ENCODE measurements at places on chromosomes 4 and X.
A peak's percentile ranks its signal among the peaks of the same experiment; 100 is the strongest.

- no peak for DNase-seq
These were observed 1210.6 kb downstream of the C4orf33 start for GRCh38 chr4:130306566-130306965.

DNA sequence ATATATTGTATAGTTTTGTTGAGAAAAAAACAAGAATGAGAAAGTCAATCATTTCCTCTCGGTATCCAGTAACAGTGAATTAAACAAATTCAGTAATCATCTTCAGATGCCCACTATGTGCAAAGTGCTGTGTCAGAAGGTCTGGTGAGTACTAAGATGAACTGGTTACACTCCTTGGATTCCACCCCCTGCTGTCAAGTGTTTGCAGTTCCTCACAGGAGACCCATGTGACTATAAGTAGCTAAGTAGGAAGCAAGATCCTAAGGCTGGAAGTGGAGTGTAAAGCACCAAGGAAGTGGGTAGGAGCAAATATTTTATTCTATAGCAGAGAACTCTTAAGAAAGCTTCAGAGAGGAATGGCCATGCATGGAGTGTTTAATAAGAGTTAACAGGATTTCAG is 73.6 kb downstream of the SNX25 start:
- no peak for DNase-seq

DNA sequence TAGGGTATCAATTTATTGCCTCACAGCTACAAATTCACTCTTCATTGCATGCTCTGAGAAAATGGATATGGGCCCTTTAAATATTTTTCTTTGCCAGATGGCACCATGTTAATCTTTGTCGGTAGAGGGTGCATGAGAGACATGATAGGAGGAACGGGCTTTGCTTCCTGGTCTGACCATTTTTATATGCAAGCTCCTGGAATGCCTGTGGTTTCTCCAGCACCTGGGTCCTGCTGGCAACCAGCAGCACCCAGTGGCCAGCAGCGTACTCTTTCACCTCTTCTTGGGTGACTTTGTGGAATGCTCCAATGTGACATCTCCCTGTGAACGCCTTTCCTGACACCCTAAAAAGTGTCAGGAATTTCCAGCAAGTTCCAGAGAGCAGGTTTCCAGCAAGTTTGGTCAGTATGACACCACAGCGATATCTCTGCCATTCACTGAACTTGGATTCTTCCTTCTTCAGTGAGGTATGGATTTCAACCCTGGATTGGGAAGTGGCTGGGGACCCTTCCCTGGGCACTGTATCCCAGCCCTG is 140.3 kb upstream of the PGRMC2 start:
- peak; percentile 8 for DNase-seq

- no peak for DNase-seq
These were observed 194.0 kb downstream of the PDGFRA start for GRCh38 chr4:54423066-54423465.

DNA sequence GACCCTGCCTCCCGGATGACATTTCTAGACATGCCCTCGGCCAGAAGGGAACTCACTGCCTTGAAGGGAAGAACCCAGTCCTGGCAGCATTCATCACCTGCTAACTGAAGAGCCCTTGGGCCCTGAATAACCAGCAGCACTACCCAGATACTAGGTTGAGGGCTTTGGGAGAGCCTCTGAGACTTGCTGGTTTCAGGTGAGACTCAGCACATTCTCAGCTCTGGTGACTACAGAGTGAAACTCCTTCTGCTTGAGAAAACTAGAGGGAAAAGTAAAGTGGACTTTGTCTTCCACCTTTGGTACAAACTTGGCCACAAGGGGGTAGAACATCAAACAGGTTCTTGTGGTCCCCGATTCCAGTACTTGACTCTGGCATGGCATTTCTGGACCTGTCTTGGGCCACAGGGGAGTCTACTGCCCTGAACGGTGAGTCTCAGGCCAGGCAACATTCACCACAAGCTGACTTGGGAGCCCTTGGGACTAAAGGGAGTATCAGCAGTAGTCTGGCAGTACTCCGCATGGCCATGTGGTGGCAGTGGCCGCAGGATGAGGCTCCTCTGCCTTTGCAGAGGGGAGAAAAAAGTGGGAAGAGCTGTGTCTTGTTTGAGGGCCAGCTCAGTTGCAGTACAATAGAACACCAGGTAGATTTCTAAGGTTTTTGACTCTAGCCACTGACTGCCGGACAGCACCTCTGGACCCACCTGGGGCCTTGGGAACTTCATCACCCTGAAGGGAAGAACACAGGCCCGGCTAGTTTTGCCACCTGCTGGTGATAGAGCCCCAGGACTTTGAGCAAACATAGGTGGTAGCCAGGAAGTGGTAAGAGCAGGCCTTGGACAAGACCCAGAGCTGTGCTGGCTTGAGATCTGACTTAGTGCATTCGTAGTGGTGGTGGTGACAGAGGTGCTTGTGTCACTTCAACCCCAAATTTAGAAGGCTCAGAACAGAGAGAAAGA is 414.8 kb downstream of the OPHN1 start:
- no peak for DNase-seq

DNA sequence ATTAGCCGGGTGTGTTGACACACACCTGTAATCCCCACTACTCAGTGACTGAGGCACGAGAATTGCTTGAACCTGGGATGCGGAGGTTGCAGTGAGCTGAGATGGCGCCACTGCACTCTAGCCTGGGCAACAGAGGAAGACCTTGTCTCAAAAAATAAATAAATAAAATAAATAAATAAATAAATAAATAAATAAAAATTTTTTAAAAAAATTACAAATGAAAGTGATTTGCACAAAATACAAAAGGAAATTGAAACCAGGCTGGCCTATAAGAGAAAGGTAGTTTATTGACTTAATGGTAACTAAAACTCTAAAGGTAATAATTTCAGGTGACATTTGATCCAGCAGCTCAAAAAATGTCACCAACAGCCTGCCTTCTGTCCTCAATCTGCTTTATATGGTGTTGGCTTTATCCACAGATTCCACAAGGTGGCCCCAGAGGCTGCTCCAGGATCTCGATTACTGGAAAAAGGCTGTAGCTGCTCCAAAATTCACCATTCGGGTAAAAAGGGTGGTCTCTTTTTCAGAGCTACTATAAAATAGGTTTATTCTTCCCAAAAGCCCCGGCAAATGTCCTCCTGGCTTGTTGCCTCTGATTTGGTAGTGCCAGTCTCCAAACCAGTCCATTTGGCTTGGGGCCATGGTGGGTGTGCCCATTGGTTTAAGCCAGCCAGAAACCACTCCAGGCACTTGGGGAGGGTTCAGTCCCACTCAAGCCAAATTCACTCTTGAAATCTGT is 61.4 kb upstream of the TRIM2 start:
- DNase-seq = peak; percentile 49

GRCh38 chr4:81571105-81571504 is 99.4 kb upstream of the RASGEF1B start:
- DNase-seq = no peak

- DNase-seq = no peak
These were observed 133.3 kb downstream of the GATB start for GRCh38 chr4:151627491-151627890.

GRCh38 chr4:15031993-15032675 is 29.9 kb downstream of the CPEB2 start:
- DNase-seq = no peak

DNA sequence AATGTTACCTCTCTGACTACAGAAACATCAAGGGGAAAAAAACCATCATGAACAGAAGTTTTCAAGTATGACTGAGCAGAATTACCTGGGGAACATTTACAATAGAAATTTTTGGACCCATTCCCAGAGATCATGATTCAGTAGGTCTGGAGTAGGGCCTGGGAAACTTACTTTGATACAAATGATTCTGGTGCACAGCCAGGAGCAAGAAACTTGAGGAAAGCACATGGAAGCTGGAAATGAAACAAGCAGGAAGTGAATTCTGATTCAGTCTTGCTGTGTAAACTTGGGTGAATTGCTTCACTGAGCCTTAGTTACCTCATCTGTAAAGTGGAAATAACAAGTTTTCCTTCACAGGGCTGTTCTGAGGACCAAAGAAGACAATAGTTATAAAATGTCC is 192.5 kb upstream of the TAPT1 start:
- DNase-seq = no peak

GRCh38 chr4:3762753-3763549 is 3.2 kb upstream of the ADRA2C start:
- DNase-seq = no peak

- no peak for DNase-seq
These were observed 1.2 kb downstream of the HMGB3 start for GRCh38 chrX:150984169-150984824.

- no peak for DNase-seq
These were observed 32.8 kb downstream of the CLCN4 start for GRCh38 chrX:10189317-10190268.

DNA sequence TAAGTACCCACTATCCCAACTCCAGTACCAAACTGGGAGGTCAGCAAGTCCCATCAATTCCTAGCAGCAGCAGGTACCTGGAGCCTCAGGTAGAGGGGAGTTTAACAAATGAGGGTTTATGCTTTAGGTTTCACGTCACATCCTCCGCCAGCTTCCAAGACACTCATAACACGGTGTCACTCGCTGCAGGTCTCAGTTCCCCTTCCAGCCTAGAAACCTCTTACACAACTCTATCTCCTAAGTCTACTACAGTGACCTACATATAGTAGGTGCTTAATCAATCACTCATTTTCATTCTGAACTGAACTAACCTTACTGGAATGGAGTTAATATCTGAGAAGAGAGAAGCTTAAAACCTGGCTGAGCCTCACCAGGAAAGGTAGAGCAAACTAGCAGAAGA is 96.0 kb downstream of the EFHC2 start:
- DNase-seq = no peak

- DNase-seq = peak; percentile 62
These were observed 22.4 kb downstream of the FAM53A start for GRCh38 chr4:1661695-1662094.

GRCh38 chr4:40150932-40151331 is 45.9 kb upstream of the RHOH start:
- DNase-seq = no peak

DNA sequence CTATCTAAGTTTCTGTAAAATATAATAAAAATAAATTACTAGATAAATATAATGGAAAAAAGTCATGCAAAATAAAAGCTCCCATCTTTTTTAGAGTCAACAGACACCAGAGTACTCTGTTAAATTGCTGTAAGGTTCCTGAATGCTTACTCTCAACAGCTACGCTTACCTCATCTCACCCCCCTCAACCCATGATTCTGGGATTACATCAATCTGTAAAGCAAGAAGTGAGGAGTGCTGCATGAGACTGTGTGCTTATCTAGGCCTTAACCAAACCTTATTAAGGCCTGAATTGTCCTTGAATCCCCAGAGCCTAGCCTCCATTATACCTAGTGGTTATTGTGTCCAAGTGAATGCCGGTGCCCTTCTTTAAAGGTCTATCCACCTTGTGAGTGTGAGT is 735.8 kb downstream of the RPA4 start:
- no peak for DNase-seq

DNA sequence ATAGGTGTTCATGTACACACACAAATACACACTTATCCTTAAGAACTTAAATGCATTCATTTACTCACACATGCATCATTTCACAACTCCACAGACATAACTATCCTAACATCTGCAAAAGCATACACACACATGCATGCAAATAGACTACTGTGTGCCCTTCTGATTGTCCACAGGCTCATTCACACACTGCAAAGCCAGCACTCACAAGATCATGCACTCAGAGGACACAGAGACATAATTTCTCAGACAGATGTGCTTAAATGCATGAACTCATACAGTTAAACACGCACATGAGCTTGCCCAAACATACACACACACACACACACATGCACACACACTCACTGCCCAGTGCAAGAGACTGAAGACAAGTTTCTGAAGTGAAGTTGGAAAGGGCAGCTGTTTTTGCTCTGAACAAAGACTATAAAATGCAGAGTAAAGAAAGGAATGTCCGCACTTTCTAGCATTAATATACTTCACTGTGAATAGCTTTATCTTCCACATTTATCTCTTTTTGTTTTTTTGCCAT is 1018.0 kb upstream of the HS3ST1 start:
- no peak for DNase-seq

DNA sequence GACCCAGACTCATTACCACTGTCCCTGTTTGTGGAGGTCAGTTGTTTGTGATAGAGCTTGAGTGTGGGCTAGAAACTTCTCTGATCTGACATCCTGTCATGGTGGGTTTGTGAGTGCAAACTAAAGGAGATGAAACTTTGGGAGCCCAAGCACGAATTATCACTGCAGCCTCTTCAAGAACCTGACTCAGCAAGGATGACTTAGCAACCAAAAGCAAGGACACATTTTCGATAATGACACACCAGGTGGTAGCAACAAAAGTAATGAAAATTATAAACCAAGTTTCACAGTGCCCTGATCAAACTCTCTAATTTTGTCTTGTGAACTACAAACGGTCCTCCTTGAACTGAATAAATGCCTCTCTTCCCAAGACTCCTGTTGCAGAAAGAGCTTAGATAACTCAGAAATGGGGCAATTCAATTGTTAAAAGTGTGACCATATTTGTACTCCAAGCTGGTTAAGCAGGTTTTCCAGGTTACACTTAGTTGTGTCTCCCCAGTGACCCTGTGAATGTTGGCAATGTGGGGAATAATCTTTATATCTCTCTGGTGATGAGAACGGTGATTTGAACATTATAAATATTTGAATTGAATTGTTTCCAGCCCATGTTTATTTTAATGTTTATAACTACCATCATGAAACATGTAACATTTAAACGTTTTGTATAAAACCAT is 52.6 kb upstream of the ATP8A1 start:
- no peak for DNase-seq

DNA sequence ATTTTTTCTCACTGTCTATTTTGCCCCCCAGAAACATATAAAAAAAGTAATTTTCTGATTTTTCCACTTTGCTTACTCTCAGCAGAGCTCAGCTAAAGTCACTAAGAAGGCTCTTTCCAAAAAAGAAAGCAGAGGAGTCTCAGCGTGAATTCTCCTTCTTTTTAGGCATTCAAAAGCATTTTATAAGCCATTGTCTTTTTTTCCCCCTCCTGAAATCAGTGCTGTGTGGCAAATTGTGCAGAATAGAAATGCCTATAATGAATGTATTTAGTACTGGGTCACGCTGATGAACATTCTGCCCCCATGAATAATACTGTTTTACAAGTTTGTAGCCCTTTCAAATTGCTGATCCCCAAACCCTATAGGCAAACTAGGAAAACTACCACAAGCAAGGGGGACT is 1.6 kb upstream of the PCDH18 start:
- no peak for DNase-seq

- DNase-seq = no peak
These were observed 30.0 kb upstream of the JADE3 start for GRCh38 chrX:46882266-46882665.

DNA sequence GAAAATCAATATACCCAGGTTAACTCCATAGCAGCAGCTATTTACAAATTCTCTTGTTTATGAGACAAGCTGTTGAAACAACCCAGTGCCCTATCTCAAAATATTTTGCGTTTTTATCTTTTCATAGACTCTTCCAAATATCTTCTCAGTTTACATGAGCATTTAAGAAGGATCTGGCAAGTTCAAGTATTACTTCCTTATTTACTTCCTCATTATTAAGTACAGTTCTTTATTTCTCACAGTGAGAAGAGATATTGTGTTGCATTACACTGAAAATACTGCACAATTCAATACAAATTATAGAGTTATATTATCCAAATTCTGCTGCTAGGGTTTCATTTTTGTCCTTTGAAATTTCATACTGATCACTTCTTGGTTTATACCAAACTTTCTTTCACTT is 43.6 kb upstream of the UCP1 start:
- DNase-seq = no peak

GRCh38 chr4:5276475-5277075 is 225.3 kb downstream of the STK32B start:
- no peak for DNase-seq
